ENCODE measurements at places on chromosomes 2 and 18.

GRCh38 chr2:182883451-182883850 is 17.0 kb upstream of the FRZB start:
- DNase-seq: no peak

DNA sequence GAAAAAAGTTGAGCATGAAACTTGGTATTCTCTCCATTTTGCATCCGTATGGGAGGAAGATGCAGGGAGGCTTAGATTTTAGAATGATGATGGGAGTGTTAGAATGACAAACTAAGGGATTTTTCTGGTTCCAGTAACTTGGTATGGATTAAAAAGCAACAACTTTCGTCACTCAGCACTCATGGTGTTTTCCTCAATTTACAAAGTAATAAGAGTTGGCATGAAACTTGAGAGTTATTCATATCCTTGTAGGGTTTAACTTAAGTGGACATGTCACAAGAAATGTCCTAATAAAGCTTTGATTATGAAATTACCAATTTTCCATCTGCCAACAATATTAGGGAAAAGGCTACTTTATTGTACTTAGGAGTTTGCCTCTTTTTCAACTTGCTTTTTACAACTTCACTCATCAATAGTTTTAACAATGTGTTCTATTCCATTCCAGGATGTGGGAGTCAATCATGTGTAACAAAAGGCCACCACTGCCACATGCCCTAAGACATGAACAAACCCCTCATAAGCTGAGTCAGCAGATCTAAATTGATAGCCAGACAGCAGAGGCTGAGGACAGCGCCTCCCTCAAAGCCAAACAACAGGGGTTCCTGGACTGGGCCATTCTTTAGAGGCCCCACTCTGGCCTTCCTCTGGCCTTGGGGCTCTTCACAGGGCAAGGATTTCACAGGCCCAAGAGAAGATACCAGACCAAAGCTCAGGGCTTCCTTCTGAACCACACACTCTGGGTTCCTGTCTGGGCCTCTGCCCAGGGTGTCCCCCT is 265.8 kb downstream of the TNS1 start:
- DNase-seq: no peak

DNA sequence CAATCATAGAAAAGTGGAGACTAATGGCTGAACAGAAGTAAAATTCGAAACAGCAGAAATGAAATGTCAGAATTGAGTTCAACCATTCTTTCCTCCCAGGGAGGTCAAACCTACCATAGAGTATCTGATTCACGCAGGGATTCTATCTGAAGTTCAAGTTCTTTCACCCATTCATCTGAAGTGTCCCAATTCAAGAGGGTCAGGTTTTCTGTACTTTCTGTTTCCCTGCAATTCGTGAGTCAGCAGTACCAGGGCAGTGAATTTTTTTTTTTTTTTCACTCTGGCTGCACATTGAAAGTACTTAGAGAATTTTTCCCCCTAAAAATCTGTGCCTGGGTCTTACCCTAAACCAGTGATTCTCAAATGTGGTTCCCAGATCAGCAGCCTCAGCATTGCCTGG is 40.9 kb upstream of the CCDC88A start:
- no peak for DNase-seq

DNA sequence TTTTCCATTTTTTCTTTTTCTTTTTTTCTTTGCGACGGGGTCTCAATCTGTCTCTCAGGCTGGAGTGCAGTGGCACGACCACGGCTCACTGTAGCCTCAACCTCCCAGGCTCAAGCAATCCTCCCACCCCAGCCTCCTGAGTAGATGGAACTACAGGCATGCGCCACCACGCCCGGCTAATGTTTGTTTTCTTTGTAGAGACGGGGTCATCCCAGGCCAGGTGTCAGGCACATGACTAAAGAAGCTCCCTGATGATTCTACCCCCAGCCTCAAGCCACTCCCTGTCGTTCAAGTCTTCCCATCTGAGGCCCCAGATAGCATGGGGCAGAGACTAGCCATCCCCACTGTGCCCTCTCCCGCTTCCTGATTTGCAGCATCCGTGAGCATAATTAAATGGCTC is 9.8 kb upstream of the FZD5 start:
- no peak for DNase-seq

DNA sequence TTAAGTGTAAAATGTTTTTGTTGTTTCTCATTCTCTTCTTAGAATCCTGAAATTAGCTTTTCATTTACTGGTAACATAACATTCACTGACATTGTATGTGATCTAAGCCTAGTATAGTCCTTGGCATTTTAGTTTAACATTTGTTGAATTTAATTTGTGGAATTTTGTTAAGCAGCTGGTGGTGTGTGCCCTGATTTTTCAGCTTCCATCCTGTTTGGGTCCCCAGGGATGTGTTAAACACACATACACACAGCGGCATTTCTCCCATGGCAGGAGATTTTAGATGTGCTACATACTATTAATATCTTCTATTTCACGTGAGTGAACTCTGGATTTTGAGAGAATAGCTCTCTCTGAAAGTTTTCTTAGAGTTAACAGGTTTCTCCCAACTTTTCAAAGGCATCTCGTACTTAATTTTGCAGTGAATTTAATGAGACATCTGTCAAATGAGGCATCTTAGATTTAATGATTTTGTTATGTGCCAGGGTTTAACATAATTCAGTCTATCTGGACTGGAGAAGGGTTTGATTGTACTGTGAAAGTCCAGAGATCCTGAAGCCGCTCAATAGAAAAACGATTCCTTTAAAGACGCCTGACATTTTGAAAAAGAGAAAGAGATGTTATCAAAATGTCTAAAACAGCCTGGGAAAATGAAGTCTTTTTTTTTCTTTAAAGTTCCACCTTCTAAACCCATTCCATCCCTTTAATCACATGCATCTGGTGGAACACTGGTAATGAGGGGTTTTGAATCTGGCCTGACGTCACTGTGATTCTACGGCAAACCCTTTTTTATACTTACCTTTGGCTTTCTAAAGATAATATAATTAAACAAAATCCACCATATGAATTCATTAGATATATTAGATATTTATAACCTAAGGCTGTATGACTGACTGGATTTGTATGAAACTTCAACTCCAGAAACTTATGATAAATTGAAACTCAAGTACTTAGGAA is 6.8 kb downstream of the PHLPP1 start:
- no peak for DNase-seq

DNA sequence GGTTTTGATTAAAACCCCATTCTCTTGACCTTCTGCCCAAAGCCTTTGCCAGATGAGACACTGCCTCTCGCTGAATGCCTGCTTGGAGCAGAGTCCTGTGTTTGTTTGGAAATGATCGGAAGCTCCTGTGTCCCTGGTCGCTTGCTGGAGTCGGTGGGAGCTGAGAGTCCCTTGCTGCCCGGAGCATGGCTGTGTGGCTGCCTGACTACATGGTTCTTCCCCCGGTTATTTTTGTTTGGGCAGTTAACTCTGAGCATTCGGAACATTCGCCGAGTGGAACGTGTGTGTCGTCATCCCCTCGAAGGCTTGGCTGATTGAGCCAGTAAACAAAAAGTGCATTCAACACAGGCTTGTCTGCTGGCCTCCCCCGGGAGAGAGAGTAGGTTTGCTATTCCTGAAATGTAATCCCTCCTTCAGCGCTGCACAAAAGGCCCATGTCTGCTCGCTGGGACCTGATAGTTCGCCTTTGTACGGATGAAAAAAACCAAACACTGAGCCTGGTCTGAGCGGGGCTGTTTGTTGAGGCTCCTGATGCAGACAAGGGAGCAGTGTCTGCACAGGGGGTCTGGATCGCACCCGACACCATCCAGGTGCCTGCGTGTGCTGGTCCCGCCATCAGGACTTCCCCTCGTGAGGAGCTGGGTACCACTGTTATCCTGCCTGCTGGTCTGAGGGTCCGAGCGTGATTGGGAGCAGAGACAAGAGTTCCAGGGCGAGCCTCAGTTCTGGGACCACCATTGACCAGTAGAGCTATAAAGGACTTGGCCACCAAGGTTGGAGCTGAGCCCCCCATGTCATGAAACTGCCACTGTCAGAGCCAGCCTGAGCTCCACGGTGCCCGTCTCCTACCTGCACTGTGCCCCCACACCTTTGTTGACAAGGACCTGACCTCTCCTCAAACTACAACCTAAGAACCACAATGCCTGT is 83.8 kb downstream of the AGAP1 start:
- peak; percentile 68 for DNase-seq

- peak; percentile 71 for DNase-seq
These were observed 66.7 kb upstream of the HAAO start for GRCh38 chr2:42859006-42859552.

GRCh38 chr2:105609746-105610402 is 134.8 kb upstream of the NCK2 start:
- DNase-seq: no peak

GRCh38 chr2:19799881-19800780 is 101.7 kb downstream of the TTC32 start:
- no peak for DNase-seq

DNA sequence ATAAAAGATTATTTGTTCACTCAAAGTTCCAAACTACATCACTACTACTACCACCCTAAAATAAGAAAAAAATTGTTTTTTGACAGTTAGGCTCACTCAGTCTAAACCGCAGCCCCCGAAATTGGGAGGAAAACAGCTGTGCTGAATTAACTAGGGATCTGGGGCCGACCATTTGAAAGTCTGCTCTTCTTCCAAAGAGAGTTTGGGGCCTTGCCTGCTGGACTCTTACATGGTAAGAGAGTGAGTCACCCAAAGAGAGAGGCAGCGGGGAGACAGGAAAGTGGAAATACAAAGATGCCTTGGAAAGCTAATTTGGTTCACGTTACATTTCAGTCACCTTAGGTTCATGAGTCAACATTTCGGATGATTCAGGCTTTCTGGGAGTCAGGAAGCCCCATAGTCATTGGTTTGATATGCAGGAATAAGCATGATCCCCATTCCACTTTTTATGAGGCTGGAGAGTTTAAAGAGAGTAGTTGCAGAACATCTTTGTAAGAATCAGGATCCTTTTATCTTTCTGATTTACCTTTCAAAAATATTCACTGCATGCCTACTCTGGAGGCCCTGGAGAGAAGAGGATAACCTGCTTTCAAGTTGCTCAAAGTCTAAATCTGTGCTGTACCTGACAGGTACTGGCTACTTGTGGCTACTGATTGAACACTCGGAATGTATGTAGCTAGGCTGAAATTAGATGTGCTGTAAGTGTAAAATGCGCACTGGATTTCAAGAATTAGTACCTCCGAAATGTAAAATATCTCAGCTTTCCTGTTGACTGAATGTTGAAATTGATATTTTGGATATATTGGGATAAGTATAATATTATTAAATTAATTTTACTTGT is 995 bp upstream of the RTN4 start:
- DNase-seq: peak; percentile 84

GRCh38 chr2:74867841-74868658 is 34.1 kb downstream of the HK2 start:
- DNase-seq: no peak

GRCh38 chr2:203940039-203940438 is 3.5 kb downstream of the ICOS start:
- no peak for DNase-seq

DNA sequence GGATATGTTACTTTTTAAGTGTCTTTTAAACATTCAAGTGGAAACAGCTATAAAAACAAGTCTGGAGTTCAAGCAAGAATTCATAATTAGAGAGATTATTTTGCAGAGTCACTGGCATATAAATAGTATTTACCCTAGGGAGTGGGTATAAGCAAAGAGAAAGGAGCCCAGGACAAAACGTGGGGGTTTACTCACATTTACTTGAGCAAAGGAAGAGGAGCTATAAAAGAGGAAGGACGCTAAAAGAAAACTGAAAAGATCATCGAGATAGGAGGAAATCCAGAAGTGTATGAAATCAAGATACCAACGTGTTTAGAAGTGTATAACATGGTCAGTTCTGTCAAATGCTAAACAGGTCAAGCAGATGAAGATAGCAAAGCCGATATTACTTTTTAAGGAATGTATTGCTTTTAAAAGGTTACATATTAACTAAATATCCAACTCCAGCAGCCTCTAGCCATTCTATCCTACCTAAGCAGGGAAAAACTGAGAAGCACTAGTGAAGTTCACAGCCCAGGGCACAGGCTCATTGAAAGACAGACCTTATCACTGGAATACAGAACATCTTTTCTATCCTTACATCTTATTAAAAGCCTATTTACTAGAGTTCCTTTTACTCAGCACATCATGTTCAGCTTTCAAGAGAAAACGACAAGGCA is 8.6 kb downstream of the KANSL1L start:
- DNase-seq: no peak

GRCh38 chr2:173048522-173048896 is 27.1 kb upstream of the MAP3K20 start:
- no peak for DNase-seq

Measured in left hindlimb (tissue), 1 donor.